Activated CD4-positive, alpha-beta T cell treated with anti-CD3 and anti-CD28 coated beads, Interleukin-2, amount 10 ng/mL, durations not matched to agents 7 days and 5 days (primary cell): ENCODE measurements at places on chromosomes 7 and 10. TPM values are rescaled to one million over a fixed set of nuclear protein-coding genes. Genes with fewer than 3 reads are reported as not detected.

GRCh38 chr7:40629891-40630290 is 495.1 kb downstream of the SUGCT start:
- H3K27ac ChIP-seq: no peak overlapping the region
- H3K4me1 ChIP-seq: no peaks in the 10 kb centered on the region
- H3K4me3 ChIP-seq: no peak overlapping the region
- no peaks in the 10 kb centered on the region for H3K36me3 ChIP-seq
- no peak for DNase-seq

GRCh38 chr7:87511510-87511909 is 36.0 kb upstream of the ABCB4 start:
- H3K4me3 ChIP-seq: no peak overlapping the region
- H3K4me1 ChIP-seq: peaks cover 15% of the 10 kb centered on the region
- DNase-seq: no peak
- no peak overlapping the region for H3K27ac ChIP-seq
- no peaks in the 10 kb centered on the region for H3K36me3 ChIP-seq

DNA sequence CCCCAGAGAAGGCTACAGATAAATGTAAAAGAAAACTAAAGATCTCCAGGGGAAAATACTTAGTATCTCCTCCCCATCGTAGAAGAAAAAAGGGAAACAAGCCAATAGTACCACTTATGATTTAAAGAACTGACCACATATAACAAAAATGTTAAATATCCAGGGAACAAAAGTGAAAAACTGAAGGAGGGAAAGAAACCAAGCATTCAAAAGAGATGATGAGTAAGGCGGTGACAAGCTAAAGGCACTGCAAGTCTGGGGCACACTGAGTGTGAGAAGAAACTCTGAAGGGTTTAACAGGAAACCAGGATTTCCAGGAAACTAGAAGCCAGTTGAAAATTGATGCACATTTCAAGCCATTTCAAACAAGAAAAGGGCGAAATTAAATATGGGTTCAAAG is 226.3 kb downstream of the AHR start:
- H3K36me3 ChIP-seq: no peaks in the 10 kb centered on the region
- H3K4me3 ChIP-seq: no peak overlapping the region
- DNase-seq: no peak
- H3K27ac ChIP-seq: no peak overlapping the region
- H3K4me1 ChIP-seq: peaks cover 18% of the 10 kb centered on the region

The TMEM26 gene
- not detected for total RNA-seq

GRCh38 chr10:60960031-60960430 is 16.0 kb upstream of the RHOBTB1 start:
- no peak overlapping the region for H3K4me3 ChIP-seq
- no peaks in the 10 kb centered on the region for H3K36me3 ChIP-seq
- peaks cover 21% of the 10 kb centered on the region for H3K27me3 ChIP-seq
- DNase-seq: no peak

DNA sequence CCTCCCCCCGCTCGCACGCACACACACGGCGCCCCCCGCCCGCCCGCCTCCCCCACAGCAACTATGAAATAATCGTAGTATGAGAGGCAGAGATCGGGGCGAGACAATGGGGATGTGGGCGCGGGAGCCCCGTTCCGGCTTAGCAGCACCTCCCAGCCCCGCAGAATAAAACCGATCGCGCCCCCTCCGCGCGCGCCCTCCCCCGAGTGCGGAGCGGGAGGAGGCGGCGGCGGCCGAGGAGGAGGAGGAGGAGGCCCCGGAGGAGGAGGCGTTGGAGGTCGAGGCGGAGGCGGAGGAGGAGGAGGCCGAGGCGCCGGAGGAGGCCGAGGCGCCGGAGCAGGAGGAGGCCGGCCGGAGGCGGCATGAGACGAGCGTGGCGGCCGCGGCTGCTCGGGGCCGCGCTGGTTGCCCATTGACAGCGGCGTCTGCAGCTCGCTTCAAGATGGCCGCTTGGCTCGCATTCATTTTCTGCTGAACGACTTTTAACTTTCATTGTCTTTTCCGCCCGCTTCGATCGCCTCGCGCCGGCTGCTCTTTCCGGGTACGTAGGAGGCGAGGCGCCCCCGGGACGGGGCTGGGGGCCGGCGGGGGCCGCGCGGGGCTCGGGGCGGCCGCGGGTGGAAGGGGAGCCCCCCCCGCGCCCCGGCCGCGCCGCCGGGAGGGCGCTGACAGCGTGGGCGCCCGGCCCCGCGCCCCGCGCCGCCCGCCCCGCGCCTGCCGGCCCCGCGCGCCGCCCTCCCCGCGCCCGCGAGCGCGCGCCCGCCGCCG is 441 bp downstream of the BMI1 start:
- H3K36me3 ChIP-seq: peaks cover 28% of the 10 kb centered on the region
- H3K27ac ChIP-seq: peak overlapping the region; percentile 92
- peak overlapping the region; percentile 80 for H3K4me3 ChIP-seq
- peaks cover 41% of the 10 kb centered on the region for H3K27me3 ChIP-seq
- DNase-seq: peak; percentile 58
- H3K4me1 ChIP-seq: peaks cover 65% of the 10 kb centered on the region

The ZNF804B gene
- total RNA-seq: not detected

The UTF1 gene
- not detected for total RNA-seq

DNA sequence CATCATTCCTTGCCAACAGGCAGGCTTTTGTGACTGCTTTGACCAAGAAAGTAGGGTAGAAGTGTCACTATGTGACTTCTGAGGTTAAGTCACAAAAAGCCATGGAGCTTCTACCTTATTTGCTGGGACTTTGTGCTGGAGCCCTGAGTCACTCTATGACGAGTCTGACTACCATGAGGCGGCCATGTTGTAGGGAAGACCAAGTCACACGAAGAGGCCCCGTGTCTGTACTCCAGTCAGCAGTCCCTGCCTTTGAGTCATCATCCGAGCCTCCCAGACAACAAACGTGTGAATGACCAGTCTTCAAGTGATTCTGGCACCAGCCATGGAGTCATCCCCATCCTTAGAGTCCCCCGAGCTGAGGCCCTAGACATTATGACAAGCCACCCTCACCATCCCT is 3.5 kb upstream of the MYL10 start:
- H3K27me3 ChIP-seq: no peaks in the 10 kb centered on the region
- no peak overlapping the region for H3K4me3 ChIP-seq
- H3K4me1 ChIP-seq: no peaks in the 10 kb centered on the region
- no peak overlapping the region for H3K27ac ChIP-seq

GRCh38 chr7:17549406-17549805 is 251.0 kb downstream of the AHR start:
- H3K4me1 ChIP-seq: no peaks in the 10 kb centered on the region
- no peak for DNase-seq
- peaks cover 13% of the 10 kb centered on the region for H3K27me3 ChIP-seq

The ASB10 gene
- total RNA-seq: not detected

The FBXO24 gene
- 1.3 TPM for total RNA-seq

The CAV1 gene
- total RNA-seq: not detected

DNA sequence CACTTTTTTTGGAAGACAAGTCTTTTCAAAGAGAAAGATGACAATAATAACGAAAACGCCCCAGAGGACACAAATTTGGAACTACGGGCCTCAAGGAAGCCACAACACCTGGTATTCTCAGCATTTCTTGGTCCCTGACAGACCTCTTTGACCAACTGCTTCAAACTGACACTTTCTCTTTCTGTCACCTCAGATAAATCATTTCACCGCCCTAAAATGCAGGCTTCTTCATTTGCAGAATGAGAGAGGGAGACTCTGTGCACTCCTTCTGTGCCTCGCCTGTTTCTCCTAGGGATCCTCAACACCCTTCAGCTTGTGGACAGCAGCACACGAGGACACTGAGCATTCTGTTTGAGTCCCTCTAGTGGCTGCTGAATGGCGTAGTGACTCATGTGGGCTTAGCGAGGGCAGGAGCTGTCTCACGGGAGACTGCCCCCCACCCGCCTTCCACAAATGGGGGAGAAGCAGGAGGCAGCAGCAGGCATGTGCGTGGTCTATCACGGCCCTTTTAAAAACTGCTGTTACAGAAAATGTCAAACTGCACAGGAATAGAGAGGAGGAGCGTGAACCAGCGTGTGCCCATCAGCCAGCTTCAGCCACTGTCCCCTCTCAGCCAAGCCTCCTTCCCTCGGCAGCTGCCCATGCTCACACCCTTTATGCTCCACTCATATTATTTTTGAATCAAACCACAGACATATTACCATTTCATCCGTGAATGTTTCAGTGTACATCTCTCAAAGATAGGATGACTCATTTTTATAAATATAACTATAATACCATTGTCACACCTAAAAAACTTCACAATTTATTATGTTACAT is 41.4 kb downstream of the GSDME start:
- peaks cover 23% of the 10 kb centered on the region for H3K4me1 ChIP-seq
- H3K4me3 ChIP-seq: no peak overlapping the region
- no peak for DNase-seq
- H3K27me3 ChIP-seq: peaks cover 4% of the 10 kb centered on the region
- no peak overlapping the region for H3K27ac ChIP-seq
- no peaks in the 10 kb centered on the region for H3K36me3 ChIP-seq

The GALNT17 gene
- not detected for total RNA-seq

DNA sequence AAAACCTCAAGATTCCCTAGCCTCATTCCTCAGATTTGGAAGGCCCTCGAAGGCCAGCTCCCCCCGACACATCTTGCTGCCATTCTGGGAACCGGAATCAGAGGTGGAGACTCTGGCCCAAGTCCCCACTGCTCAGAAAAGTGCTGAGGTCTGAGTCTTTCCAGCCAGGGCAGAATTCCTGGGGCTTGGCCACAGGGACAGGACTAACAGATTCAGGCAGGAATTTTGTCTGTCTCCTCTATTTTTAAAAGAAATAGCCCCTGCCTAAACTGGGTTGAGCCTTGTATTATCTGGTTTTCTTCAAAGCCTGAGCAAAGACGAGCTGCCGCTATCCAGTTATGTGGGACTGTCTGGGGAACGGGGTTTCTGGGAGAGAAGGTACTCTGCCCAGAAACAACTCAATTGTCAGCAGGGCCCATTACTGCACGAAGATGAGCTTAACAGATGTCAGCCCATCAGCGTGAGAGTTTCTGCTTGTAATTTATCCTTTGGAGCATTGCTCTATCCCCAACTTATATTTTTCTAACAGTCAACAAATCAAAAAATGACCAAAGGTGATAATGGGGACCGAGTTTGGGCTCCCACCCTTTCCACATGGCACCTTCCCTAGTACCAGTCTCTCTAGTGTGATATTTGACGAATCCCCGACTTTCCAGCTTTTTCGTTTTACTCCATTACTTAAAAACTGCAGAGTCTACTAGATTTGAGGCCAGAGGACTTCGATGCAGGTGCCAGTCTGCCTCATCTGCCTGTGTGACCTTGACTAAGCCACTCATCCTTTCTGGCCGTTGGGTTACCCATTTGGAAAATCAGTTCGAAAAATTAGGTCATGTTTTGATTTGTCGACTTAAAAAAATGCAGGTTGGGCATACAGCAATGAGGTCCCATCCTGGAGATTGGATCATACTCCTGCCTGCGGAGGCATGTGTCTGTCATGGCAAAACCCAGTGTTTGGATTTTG is 110.9 kb downstream of the WDR11 start:
- peaks cover 6% of the 10 kb centered on the region for H3K27me3 ChIP-seq
- no peak for DNase-seq
- no peaks in the 10 kb centered on the region for H3K36me3 ChIP-seq
- no peaks in the 10 kb centered on the region for H3K4me1 ChIP-seq
- H3K4me3 ChIP-seq: no peak overlapping the region

DNA sequence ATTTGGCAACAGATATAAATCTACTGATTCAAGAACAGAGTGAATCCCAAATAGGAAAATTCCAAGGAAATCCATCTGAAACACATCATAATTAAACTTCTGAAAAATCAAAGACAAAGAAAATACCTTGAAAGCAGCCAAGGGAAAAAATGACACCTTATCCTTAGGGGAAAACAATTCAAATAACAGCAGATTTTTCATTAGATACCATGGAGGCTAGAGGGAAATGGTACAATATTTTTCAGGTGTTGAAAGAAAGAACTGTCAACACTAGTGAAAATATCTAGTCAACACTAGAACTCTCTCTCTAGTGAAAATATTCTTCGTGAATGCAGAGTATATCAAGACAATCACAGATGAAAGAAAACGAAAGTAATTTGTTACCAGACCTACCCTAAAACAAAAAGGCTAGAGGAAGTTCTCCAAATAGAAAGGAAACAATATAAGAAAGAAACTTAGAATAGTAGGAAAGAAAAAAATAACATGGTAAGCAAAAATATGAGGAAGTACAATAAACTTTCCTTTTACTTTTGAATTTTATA is 5.7 kb upstream of the FAM241B start:
- H3K27ac ChIP-seq: peak overlapping the region; percentile 21
- H3K27me3 ChIP-seq: no peaks in the 10 kb centered on the region
- H3K36me3 ChIP-seq: peaks cover 14% of the 10 kb centered on the region
- H3K4me3 ChIP-seq: no peak overlapping the region
- no peak for DNase-seq

DNA sequence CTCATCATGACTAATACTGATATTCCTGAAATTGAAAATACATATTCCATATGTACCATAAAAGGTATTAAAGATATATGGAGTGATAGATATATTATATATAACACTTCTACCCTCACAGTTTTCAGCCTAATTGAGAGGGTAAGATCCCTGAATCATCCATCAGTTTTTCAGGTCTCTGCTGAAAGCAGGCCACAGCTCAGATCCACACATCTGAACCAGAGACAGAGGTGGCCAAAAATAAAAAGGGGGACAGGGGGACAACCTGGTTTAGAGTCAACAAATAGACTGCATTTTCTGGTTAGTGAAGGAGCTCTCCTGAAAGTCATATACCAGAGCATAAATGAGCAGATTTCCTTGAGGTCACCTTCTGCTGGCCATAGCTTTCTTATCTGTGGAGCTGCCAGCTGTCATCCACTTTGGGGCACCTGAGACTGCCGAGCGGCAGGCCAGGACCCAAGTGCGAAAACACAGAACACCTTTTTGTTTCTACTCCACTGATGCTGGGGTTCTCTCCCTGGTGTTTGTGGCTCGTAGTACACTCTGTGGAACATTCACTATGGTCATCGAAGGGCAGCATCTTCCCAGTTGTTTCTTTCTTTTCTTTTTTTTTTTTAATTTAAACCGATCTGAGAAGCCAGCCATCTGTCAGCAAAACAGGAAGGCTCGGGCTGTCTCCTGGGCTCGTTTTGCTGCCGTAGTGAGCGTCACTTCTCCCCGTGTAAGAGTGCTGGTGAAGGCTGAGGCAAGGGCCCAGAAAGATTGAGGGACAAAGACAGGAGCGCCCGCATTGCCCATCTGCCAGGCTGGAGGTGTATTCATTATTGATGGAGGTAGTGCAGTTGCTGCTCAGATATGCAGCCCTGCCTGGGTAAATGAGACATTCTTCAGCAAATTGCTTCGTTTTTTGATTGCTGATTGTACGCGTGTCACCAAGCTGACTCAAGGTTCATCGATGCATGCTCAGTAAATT is 13.5 kb downstream of the IKZF1 start:
- H3K27me3 ChIP-seq: no peaks in the 10 kb centered on the region
- peak; percentile 52 for DNase-seq
- H3K36me3 ChIP-seq: peaks cover 87% of the 10 kb centered on the region
- peaks cover 96% of the 10 kb centered on the region for H3K4me1 ChIP-seq
